ENCODE measurements at places on chromosomes 4 and X.
A peak's percentile ranks its signal among the peaks of the same experiment; 100 is the strongest.

- ATAC-seq: peak; percentile 68
These were observed 1.5 kb downstream of the BRWD3 start for GRCh38 chrX:80807992-80808735.

DNA sequence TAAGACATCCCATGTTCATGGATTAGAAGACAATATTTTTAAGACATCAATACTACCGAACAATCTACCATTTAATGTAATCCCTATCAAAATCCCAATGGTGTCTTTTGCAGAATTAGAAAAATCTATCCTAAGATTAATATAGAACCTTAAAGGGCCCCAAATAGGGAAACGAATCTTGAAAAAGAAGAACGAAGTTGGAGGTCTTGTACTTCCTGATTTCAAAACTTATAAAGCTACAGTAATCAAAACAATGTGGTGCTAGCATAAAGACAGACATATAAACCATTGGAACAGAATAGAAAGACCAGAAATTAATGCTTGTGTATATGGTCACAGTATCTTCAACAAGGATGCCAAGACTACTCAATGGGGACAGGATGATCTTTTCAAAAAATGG, 42.0 kb downstream of the CENPE start:
- no peak for ATAC-seq

DNA sequence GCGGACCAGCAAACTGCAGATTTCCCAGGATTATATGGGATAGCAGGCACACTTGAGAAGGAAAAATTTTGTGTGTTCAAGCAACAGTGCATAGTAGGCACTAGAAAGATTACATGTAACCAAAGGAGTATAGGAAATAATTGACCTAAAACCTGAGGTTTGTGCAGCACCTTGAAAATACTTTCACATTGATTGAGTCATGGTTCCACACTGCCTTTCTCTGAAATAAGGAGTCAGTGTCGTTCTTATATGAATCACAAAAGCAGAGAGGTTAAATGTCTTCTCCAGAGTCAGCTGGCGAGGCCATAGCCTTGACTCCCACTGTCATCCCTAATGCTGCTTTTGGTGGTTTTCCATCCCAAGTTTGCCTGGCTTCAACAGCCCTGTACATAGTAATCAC, 138.9 kb downstream of the SOWAHB start:
- peak; percentile 56 for ATAC-seq

GRCh38 chr4:77911091-77911490, 48.5 kb downstream of the MRPL1 start:
- no peak for ATAC-seq

GRCh38 chr4:102860611-102861324, 8.0 kb upstream of the CISD2 start:
- no peak for ATAC-seq

DNA sequence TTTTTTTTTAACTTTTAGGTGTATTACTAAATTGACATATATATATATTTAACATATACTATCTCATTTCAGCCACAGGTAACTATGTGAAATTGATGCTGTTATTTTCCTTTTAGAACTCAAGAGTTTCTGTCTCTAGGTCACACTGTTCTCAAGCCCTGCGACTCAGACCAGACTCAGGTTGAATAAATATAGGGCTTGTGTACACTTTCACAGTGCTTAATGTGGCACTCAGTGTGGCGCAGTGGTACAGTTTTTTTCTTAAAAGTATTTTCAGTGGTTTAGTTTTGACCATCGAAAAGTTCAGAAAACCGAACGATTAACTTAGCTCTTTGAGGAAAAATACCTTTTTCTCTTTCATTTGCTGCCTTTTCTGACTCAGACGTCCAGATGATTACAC, 24.7 kb downstream of the PACRGL start:
- ATAC-seq: no peak

DNA sequence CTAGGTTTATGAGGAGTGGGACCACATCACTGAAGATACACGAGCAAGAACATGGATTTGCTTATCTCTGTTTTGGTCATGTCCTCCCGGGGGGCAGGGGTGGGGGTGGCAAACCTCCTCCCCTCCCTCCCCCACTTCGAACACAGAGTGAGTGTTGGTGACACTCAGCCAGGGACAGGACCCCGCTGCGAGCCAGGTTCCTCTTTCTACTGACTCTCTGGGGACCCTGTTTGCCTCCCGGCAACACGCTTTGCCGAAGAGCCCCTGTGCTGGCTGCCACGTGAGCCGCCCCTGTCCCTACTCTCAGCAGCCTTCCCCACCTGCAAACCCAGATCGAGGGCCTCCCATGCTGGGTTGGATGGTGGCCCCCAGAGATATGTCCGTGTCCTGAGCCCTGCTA, 34.7 kb downstream of the P2RY8 start:
- peak; percentile 21 for ATAC-seq

DNA sequence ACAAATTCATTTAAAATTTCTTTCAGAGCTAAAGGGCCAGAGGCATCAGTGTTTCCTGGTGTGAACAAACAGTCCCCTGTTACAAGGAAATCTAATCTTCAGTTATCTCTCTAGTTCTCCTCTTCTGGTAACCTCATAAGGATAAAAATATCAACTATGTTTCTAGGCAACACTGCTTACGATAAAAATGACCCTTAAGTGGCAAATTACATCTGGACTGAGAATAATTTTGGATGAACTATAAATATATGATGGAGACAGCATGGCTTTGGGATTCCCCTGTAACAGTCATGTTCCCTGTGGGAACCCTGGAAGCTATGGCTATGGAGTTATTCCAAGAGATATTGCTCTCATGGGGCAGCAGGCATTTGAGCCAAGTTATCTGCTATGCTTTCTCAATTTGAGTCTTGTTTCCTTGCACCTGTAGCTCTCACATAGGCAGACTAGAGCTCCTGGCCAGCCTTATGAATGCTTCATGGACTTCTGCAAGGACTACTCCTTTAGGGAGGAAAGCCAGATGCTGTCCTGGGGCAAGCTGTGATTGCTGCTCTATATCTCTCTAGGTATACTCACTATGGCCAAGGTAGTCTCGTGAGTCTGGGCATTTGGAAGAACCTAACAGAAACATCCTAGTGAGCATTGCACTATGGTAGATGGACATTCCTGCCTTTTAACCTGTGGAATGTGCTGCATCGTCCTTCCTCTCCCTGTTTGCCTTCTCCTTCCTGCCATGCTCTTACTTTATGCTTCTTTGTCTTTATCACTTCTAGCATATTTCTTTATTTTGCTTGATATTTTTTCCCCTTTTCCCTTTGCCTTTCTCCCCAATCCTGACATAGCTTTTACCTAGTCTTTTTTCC, 14.2 kb downstream of the C4orf33 start:
- ATAC-seq: no peak

DNA sequence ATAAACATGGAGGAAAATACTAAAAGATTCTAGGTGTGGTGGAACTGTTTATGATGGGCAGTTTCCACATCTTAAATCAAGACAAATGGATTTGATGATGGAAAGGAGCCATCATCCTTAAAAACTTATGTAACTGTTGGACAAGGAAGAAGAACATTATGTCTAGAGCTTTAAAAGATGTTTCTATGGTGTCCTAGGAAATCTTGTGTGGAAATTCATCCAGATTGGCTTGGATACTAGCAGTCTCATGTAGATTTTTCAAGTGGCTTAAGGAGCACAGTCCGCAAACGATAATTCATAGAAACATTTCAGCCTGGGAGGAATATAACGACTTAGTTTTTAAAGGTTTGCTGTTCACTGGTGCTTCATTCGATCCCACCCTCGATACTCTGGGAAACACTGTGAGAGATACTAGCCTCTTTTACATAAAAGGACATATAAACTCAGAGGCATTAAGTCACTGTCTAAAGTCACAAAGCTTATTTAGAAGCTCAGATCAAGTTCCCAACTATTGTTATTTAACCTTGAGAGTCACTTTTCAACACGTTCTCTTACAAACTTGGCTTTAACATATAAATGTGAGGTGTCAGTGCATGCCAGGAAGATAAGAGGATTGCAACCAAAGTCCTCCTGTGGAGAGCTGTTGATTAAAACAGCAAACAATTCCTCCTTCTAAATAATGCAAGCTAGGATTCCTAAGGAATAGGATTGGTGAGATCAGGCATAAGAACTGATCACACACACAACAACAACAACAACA, 135.7 kb upstream of the SCML1 start:
- ATAC-seq: no peak

- no peak for ATAC-seq
These were observed 437.6 kb upstream of the CTSO start for GRCh38 chr4:156391325-156391653.

GRCh38 chr4:182770996-182771514, 146.1 kb downstream of the DCTD start:
- no peak for ATAC-seq

DNA sequence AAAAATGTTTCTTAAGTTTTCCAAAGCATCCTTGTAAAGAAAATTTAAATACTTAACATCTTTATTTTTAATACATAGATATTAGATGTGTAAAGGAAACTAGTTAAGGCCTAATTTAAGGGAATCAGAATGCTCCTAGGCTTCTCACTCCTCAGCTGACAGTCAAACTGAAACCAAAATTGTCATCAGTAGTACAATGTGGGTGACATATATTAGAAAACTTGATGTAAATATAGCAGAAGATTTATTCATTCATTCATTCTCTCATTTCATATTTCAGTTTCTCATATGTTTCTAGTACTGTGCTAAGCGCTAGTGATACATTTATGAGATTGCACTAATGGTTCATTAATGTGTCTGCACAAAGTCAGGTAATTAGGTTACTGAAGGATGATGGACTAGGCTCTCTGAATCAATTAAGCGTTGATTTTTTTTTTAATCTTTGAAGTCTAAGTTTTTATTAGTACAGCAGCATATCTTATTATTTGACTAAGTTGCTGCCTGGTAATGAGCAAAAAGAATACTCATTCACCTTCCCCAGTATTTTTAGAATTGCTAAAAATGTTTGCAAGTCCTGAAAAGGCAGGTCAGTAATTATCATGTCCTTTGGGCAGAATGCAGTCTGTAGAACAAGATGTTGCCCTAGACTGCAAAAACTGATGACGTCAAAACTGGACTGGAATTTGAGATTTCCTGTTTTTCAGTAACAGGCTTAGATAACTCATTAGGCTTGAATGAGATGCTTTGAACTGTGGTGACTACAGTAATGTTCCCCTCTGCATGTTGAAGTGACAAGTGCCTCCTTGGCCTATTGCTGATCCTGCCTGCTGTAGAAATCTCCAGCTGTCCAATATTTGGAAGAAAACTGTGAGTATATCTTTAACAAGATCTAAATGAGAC, 128.7 kb downstream of the ARHGAP24 start:
- ATAC-seq: no peak

DNA sequence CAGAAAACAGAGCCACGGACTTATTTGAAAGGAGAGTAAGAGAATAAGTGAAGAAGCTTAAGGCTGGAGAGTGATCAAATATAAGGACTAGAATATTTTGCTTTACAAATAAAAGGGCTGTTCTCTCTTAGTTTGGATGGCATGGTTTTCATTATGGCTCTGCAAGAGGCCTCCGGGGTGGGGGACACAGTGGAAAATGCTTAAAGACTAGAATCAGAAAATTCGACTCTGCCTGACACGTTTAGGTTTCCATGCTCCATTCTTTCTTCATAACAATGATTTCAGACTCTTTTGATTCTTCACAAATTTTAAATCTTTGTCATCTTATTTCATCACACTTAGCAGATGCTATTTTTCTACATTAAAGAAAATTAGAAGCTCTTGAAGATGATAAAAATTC, 632.4 kb upstream of the BOD1L1 start:
- no peak for ATAC-seq

- no peak for ATAC-seq
These were observed at the start of gene MAGEB4 for GRCh38 chrX:30241724-30242415. MAGEB4 (plus strand) TSS chrX:30242000; CDS start chrX:30242136, 136 bp downstream.

DNA sequence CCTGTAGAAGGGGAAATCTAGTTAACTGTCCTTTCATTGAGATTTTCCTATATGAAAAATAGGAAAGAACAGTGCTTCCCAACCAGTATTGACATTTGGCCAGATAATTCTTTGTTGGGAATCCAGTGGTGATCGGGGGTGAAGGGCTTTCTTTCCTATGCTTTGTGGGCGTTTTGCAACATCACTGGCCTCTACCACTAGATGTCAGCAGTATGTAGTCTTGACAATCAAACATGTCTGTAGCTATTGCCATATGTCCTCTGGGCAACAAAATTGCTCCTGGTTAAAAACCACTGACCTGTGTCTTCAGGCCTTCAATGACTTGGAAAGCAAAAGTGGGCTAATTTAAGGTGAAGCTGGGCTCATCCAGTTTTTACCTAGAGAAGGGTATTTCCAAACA, 658.5 kb downstream of the DACH2 start:
- no peak for ATAC-seq

- ATAC-seq: no peak
These were observed 353.0 kb downstream of the IDS start for GRCh38 chrX:149151805-149152757.

- ATAC-seq: no peak
These were observed 37.1 kb upstream of the KLHL8 start for GRCh38 chr4:87257523-87257922.

DNA sequence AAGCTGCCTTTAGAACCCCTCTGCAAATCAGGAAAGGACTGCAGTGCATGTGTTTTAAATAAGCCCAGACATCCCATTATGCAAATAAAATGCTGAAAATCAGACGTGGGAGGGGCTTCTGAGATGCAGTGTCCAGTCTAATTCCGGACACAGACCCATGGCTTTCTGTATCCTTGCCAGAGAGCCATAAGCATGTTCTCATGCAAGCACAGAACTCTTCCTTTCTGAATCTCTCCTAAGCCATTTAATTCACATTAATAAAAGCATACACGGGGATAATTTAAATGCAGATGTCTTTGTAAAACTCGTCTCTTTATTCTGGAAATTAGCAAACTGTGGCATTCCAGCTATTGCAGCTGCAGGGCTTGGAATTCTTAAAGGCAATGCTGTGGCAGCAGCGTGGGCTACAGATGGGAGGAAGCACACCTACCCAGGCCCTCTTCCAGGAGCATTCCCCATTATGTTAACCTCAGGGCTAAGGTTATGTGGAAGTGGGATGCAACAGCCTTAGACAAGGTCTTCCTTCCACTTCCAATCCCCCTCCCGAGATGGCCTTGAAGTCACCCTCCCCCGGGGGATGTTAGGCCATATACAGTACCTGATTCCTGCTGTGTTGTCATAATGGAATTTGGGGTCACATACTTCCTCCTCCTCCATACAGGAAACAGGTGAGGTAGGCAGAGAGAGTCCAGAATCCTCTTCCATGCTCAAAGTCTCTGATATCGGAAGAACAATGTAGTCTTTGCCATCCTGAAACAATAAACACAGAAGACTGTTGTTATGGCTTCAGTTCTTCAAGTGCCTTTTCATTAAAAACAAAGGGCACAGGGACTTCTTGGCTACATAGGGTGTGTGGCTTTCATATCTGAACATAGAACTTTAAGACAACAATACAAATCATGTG, 38.1 kb downstream of the KDR start:
- ATAC-seq: no peak

Data from activated CD4-positive, CD25-positive, alpha-beta regulatory T cell treated with anti-CD3 and anti-CD28 coated beads, Interleukin-2, amount 50 U/mL, for 24 hours (primary cell).